ENCODE measurements at places on chromosomes 2 and 18. TPM values are rescaled to one million over a fixed set of nuclear protein-coding genes. Genes with fewer than 3 reads are reported as not detected.

The GCG gene
- total RNA-seq = not detected

The PTRHD1 gene
- total RNA-seq = 34.6 TPM

GRCh38 chr2:135225781-135226180 is 173.7 kb downstream of the RAB3GAP1 start:
- no peak for DNase-seq

GRCh38 chr18:51013259-51013658 is 16.8 kb upstream of the SMAD4 start:
- no peak for DNase-seq

DNA sequence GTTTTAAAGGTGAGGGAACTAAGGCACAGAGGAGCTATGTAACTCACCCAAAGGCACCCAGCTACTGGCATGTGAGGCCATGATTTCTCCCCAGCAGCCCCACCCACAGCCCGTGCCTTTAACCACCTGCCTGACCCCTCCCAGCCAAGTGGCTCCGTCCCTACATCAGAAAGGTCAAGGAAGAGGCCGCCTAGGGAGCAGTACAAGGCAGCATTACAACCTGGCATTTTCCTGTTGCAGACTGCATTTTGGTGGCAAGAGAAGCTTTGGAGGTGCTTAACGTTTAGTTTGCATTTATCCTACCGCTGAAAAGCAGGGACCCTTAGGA is 17.5 kb downstream of the STEAP3 start:
- no peak for DNase-seq
